HT1080 (cell line): ENCODE measurements at places on chromosomes 1 and 21.

DNA sequence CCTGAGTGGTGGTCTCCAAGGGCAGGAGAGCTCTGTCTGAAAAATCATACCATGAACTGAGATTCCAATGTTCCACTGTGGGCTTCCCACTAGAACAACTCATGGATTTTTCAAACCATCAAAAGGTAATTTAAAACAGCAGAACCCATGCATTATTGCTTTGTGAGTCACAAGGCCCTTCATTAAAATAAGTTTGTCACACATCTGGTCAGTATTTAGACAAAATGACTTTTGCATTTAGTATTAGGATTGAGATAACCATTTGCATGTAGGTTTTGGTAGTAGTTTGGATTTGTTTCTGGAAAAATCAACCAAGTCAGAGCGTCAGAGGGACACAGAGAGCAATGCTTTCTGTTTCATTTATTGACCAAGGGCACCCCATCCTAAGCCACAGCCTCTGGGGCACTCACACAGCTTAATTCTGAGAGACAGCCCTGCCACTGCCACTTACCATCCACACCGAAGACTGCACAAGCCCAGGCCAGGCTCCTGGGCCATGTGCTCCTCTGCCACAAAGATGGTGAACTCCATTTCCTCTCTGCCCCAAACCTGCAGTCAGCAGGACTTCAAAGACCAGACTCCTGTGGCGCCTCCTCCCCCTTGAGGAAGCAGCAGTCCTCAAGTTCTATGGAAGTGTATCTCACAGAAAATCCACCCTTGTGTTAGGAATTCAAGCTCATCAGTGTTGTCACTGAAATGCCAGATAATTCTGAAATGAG, 132.6 kb upstream of the DUSP10 start:
- no peak for DNase-seq

DNA sequence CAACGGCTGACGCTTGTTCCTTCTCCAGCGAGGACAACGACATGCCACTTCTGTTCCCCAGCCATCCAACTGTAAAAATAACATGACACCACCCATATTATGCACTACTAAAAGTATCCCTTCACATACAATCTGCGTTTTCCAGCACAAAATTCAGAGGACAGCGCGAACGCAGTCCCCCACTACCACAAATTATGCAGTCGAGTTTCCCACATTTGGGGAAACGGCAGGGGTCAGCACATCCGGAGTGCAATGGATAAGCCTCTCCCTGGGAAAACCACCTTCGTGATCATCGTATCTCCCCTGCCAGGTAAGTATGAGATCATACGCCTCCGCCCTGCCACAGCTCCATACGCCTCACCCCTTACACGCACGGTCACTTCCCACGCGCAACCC, 120.9 kb downstream of the PPIAL4G start:
- DNase-seq, result no peak

GRCh38 chr1:215517441-215517891, 49.6 kb upstream of the KCTD3 start:
- peak; percentile 29 for DNase-seq

DNA sequence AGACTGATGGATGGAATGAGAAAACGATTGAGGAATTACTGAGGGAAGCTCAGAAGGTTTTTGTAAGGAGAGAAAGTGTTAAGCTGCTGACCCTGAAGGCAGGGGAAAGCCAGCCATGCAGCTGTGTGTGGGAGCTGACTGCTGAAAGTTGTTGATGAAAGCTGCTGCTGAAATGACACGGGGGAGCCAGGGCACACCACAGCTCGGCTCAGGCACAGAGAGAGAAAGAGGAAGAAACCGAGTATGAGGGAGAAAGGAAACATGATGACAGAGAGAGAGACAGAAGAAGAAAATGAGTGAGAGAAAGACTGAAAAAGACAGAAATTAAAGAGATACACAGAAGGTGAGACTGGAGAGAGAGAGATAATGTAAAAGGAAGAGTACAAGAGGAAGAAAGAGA, 115.5 kb downstream of the LRRC53 start:
- no peak for DNase-seq

DNA sequence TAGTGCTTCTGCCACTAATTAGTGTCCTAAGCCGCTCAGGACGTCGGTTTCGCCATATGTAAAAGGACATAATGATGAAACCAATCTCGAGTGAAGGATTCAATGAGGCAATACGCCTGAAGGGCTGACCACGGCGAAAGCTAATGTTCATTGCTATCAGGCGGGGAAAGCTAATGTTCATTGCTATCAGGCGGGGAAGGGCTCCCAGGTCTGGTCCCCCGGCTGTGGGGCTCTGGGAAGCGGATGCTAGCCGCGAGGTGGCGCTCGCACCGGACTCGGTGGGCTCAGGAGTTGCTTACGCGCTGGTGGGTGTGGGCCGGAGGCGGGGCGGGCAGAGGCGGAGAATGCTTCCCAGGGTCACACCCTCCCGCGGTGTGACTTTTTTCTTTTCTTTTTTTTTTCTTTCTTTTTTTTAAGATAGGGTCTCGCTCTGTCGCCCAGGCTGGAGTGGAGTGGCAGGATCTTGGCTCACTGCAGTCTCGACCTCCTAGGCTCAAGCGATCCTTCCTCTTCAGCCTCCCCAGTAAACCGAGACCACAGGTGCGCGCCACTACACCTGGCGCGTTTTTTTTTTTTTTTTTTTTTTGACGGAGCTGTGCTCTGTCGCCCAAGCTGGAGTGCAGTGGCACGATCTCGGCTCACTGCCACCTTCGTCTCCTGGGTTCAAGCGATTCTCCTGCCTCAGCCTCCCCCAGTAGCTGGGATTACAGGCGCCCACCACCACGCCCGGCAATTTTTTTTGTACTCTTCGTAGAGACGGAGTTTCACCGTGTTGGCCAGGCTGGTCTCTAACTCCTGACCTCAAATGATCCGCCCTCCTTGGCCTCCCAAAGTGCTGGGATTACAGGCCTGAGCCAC, 1.1 kb upstream of the PEAR1 start:
- peak; percentile 76 for DNase-seq

DNA sequence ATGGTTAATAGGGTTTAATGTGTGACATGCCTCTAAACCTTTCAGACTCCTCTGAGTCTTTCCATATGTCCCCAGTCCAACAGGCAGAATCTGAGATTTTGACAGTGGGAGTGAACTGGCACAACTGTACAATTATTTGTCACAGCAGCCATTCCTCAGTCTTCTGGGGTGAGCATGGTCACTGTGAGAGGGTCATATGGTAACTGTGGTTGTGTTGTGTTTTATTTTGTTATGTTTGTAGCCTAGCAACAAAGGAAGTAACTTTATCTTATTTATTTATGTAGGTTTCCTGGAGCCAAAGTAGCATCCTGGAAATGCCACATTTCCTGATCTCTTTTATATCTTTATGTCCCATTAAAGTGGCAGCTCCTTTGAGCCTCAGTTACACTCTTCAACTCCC, 1067.9 kb downstream of the TTLL7 start:
- peak; percentile 24 for DNase-seq

DNA sequence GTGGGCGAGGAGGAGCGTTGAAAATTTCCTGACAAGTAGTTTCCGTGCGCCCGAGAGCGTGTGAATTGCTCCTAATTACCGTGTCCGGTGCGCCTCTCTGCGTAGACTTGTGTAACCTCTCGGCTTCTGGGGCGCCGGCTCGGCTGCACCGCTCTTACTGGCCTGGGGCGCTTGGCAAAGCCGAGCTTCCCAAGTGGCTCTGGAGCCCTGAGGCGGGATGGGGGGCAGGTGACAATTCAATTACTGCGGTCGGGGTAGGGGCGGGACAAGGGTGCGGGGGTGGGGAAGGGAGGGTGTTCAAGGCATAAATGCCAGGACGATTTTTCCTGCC, 392 bp upstream of the DMRTA2 start:
- DNase-seq, result no peak

- no peak for DNase-seq
Measured at GRCh38 chr1:114435088-114435715, 75.8 kb downstream of the TRIM33 start.

GRCh38 chr1:169207797-169208520, 101.5 kb downstream of the ATP1B1 start:
- no peak for DNase-seq

- no peak for DNase-seq
Measured at GRCh38 chr21:28822486-28823335, 170.0 kb downstream of the LTN1 start.

DNA sequence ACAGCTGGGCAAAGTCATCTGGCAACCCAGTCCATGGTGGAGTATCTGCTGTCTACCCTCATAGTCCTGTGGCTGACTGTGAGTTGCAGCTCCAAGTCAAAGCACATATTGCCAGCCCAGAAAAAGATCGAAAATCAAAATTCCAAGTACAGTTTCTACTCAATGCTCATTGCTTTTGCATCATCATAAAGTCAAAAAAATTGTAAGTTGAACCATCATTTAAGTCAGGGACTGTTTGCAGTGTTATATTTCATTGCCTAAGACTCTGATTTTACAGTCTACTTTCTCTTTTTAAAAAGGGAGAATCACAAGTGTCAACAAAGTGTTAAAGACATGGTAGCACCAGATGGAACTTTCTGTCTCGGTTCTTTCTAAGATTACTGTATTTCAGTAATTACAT, 22.7 kb upstream of the MAN1C1 start:
- DNase-seq, result no peak

- DNase-seq, result peak; percentile 21
Measured at GRCh38 chr21:37047079-37047478, 25.8 kb downstream of the PIGP start.

DNA sequence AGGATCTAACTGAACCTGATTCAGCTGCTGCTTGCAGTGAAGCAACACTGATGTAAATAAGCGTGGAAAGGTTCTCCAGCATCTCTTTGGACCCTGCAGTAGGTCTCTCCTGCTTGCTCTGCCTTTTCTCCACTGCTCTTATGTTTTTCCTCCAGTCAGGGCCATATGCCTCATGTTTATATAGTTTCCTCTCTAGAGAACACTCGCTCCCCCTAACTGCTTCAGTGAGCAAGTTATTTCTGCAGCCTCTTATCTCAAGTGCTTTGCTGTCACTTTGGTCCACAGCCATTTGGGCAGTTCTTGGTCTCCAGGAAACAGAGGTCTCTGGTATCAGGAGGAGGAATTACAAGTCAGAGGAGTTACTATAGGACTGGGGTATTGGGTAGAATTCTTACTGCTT, 5.3 kb downstream of the PRUNE1 start:
- DNase-seq, result no peak

DNA sequence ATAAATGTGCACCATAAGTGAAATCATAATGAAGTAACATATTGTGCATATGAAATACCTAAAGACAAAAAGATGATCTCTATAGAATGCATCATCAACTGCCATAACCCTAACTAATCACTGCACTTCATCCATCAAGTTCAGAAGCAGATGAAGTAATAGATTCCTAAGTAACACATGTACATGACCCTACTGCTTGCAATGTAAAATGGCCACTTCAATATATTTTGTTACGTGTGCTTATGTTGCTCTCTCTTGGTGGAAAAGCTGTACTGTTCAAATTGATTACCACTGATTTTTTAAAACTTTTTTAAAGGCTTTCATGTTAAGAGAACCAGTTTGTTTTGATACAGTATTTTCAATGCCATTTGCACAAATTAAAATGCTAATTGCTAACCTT, 141.8 kb downstream of the TTLL7 start:
- peak; percentile 14 for DNase-seq

DNA sequence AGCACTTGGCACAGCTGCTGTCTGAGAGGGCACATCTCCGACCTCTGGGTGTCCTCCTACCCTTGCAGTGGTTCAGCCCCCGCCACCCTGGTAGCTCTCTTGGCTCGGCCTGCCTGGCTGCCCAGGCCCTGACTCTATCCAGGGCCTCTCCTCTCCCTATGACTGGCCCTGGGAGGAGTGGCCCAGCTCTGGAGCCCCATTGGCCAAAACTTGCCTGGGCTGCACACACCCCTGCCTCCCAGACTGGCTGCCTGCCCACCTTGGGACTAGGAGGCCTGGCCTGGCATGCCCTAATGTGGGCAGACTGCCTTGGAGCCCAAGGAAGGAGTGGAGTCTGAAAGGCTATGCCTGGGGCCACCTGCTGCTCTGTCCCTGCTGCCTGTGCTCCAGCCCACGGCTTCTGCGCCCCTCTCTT, 33.6 kb downstream of the ACOT11 start:
- peak; percentile 76 for DNase-seq

GRCh38 chr21:28172376-28172775, 820.3 kb downstream of the LTN1 start:
- no peak for DNase-seq

- DNase-seq, result no peak
Measured at GRCh38 chr21:17775431-17776126, 43.6 kb downstream of the C21orf91 start.

DNA sequence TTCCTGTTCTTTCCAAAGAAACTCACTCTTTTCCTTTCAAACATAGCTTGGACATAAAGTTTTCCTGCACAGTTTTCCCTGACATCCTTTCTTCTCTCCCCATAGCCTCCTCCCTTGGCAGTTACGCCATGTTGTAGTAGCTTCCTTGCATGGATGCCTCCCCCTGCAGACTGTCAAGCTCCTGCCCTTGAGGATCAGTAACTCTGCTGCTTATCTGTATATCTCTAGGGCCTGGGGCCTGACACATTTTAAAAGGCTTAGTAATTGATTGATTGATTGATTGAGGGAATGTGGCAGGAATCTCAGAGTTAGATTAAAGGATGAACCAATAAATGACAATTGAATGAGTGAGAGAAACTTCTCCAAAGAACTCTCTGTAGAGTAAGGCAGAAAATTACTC, 143.7 kb downstream of the NEK7 start:
- no peak for DNase-seq

DNA sequence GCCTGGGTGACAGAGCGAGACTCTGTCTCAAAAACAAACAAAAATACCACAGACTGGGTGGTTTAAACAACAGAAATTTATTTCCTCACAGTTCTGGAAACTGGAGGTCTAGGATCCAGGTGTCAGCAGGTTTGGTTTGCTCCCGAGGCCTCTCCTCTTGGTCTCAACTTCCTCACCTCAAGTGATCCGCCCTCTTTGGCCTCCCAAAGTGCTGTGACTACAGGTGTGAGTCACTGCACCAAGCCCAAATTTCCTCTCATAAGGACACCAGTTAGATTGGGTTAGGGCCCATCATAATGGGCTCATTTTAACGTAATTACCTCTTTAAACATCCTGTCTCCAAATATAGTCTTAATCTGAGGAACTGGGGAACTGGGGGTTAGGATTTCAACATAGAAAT, 35.5 kb downstream of the MFSD2A start:
- no peak for DNase-seq

- DNase-seq, result no peak
Measured at GRCh38 chr1:197374428-197374827, 106.4 kb downstream of the CRB1 start.

GRCh38 chr1:11977625-11978024, 2.6 kb upstream of the MFN2 start:
- no peak for DNase-seq

GRCh38 chr1:164296172-164296571, 262.8 kb upstream of the PBX1 start:
- DNase-seq, result no peak

- no peak for DNase-seq
Measured at GRCh38 chr21:42299324-42300044, 15.7 kb downstream of the TFF3 start.

GRCh38 chr1:15557008-15557407, 27.8 kb downstream of the AGMAT start:
- no peak for DNase-seq
